Cerebellar nuclear complex (tissue), 1 donor: ENCODE measurements at places on chromosomes 16 and 17.

DNA sequence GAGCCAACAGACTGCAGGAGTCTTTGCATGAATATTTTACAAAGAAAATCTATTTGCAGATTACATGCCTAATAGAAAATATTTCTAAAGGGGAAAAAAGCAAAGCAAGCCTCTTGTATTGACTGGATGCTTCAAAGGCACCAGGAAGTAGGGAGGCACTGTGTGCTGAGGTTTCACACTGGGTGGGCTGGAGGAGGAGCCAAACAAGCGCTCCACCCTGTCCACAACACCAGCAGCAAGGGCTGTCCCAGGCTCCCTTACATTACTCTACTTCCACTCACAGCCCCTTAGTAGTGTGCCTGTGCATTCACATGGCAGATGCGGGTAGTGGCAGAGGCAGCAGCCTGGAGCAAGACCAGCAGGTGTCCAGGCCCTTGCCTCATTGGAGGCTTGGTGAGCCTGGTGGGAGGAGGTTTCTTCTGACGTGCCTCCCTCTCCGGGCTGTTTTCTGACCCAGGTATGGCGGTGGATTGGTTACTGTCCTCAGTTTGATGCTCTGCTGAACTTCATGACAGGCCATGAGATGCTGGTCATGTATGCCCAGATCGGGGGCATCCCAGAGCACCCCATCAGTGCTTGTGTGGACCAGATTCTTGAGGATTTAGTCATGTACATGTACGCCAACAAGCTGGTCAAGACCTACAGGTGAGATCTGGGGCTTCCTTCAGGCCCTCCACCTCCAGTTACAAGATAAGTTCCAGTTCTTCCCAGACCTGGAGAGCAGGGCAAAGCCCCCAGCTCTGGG, 7.0 kb upstream of the CCNF start:
- DNase-seq: no peak

- no peak for DNase-seq
Observed at GRCh38 chr16:65489531-65490023, 367.7 kb upstream of the CDH11 start.

DNA sequence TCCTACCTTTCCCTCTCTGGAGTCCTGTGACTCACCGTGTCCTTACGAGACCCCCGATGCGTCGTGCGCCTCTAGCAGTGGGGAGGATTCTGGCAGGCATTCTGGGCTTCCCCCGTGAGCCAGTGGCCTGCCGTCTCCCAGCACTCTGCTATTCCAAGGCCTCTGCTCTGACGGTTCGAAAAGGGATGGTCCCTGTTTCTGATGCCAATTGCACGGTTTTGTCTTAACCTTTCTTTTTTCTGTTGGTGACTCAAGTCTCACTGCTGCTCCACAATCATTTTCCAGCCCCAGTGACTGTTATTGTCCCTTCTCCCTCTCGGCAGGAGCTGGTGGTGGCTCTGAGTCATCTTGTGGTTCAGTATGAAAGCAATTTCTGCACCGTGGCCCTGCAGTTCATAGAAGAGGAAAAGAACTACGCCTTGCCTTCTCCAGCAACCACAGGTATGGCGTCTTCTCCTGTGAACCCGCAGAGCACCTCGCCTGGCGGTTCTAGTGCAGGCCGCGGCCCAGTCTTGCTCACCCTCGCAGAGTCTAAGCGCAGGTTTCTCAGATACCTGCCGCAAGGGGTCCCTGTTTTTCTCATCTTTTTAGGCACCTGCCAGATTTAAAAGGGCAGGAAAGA, 100.1 kb upstream of the CHMP6 start:
- no peak for DNase-seq

DNA sequence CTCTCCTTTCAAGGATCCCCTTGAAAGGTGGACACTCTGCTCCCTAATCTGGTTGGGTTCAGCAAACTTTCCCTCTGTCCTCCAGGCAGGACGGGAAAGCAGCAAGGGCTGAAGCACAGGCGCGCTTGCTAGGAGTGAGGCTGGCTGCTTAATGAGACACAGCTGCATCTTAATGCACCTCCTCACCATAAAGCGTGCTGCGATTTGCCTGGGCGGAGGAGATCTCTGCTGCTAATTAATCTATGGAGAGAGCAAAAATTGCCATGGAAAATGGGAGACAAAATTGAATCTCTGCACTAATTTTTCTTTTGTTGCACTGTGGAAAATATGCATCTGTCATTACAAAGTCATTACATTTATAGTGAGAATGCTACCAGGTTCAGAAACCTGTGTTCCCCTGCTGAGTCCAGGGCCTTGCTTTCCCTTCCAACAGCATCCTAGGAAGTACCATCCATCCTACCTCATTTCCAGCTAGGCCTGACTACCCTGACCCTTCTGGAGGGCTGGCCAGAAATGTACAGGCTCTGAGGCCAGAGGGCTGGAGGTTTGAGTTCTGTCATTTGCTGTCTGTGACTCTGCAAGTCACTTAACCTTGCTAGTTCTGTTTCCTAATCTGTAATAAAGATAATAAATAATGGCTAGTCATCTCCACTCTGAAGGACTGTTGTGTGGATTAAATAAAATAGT, 43.5 kb upstream of the BCAR1 start:
- no peak for DNase-seq

- no peak for DNase-seq
Observed at GRCh38 chr17:64778240-64779097, 116.4 kb upstream of the SMURF2 start.

- DNase-seq: no peak
Observed at GRCh38 chr17:79104898-79105600, 30.4 kb downstream of the ENGASE start.

DNA sequence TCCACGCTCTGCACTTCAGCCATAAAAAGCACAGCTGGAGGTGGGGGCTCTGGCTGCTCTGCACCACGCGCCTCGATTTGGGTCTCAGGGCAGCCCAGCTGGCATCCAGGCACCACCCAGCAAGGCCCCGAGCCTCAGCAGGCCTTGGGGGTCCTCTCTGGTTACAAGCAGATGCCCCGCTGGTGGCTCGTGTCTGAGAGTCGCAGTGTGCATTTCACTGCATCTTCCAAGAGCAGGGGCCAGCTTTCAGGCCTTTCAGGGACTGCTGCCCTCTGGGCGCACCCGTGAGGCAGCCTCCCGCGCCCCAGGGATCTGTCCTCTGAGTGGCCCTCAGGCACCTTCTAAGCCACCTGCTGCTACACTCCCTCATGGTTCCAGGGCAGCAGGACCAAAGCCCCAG, 25.5 kb downstream of the NDUFAF8 start:
- no peak for DNase-seq

- DNase-seq: no peak
Observed at GRCh38 chr16:74438492-74438979, 17.3 kb upstream of the CLEC18B start.

GRCh38 chr16:26969589-26970231, 97.0 kb upstream of the C16orf82 start:
- DNase-seq: no peak

GRCh38 chr16:23278031-23278430, 24.1 kb upstream of the SCNN1B start:
- DNase-seq: no peak

GRCh38 chr16:31083556-31083955, 5.2 kb downstream of the PRSS53 start:
- DNase-seq: no peak

- DNase-seq: no peak
Observed at GRCh38 chr17:20200016-20200795, 191.0 kb downstream of the SPECC1 start.

- no peak for DNase-seq
Observed at GRCh38 chr17:77266891-77267341, 126.1 kb downstream of the SEC14L1 start.

- no peak for DNase-seq
Observed at GRCh38 chr17:17386094-17386800, 83.1 kb downstream of the NT5M start.

GRCh38 chr16:50449800-50450199, 81.0 kb upstream of the BRD7 start:
- no peak for DNase-seq

GRCh38 chr16:48076455-48077012, 79.3 kb downstream of the ABCC12 start:
- DNase-seq: no peak

- no peak for DNase-seq
Observed at GRCh38 chr16:71792176-71792575, 16.5 kb downstream of the AP1G1 start.

- peak; percentile 5 for DNase-seq
Observed at GRCh38 chr17:64084940-64085649, 44.8 kb downstream of the ERN1 start.

DNA sequence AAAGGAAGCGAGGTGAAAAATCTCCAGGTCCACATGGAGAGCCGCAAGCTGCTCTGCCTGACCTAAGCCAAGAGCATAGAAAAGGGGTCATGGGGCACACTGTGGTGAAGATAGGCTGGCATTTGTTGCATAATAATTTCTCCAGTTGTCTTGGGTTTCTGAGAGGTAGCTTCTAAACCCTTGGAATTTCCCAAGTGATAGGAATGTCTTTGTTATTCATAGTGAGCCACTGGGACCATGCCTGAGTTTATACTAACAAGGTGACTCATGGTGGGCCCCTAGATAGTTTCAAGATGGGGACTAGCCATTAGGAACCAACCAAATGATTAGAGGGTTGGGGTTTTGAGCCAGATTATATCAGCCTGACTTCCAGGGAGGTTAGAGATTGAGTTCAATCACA, 25.6 kb downstream of the SOST start:
- no peak for DNase-seq

- DNase-seq: no peak
Observed at GRCh38 chr17:75124819-75125162, 6.8 kb downstream of the NT5C start.

DNA sequence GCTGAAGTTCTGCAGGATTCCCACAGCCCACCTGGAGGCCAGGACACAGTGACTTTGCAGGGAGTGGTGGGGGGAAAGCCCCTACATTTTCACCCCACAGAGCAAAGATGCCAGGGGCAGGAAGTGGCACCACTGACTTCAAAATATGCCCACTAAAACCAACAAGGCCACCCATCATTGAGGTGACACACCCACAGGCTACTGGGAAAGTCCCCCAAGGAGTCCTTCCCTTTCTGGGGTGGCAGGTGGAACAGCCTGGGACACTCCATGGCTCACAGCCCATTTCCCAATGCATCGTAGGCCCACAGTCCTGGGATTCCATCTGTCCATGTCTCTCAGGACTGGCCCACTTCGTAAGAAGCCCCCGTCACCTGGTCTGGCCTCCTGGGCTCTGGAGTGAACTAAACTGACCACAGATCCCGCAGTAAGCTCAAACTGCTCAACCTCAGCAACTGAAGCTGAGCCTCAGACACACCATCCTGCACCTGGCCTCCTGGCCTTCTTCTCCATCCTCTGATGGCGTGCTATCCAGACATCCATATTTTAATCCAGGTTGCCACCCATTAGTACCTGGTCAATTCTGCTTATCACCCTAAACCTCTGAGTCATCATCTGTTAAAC, 7.5 kb upstream of the CCL1 start:
- DNase-seq: no peak

- no peak for DNase-seq
Observed at GRCh38 chr17:55167024-55167725, 97.6 kb upstream of the HLF start.

DNA sequence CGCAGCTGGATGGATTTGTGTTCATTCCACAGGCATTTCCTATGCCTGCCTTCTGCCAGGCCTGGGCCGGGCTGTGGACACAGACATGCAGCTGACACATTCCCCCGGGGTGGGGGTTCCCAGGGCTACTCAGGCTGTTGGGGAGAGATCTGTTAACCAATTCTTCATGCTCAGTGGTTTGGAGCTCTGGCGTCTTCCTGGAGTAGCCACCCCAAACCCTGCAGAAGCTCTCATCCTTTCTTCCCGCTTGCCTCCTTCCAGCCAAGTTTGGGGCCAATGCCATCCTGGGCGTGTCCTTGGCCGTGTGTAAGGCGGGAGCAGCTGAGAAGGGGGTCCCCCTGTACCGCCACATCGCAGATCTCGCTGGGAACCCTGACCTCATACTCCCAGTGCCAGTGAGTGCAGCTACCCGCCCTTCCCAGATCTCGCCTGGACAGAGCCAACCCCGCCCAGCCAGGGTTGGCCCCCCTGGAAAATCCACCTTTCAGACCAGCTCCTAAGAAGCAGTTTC, 2.6 kb downstream of the ENO3 start:
- DNase-seq: no peak

GRCh38 chr16:75860326-75861053, 134.2 kb upstream of the CPHXL start:
- no peak for DNase-seq

DNA sequence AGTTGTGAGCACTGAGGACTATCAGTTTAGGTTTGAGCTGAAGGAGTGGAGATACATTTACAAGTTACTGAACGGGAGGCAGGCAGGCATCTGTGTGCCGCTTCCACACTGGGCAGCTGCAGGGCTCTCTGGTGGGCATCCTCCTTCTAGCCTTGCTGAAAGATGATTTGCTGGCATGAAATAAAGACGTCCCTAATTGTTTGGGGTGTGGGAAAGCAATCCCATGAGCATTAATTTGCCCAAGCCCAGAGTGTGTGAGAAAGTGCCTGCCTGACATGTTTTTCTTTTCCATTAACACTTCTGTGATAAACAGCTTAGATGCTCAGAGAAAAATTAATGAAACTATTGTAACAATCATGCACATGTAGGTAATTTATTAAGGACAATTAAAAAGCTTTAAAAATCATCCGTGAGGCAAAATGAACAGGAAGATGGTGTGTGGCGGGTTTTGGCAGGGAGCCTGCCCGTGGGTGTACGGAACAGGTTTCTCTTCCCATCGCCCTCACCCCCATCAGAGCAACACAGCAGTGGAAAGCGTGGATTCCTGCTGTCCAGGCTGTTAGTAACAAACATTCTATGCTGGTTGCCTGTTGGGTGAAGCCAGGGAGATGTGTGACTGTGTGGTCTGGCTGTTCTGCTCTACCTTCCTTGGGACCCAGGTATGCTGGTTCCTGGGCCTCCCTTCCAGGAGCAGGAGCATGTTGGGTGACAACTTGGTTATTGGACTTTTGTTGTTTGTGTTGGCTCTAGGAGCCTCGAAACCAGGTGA, 191.9 kb downstream of the MSI2 start:
- DNase-seq: no peak

GRCh38 chr16:85936816-85937215, 37.9 kb downstream of the IRF8 start:
- no peak for DNase-seq

- DNase-seq: no peak
Observed at GRCh38 chr17:50659179-50659578, 24.5 kb downstream of the ABCC3 start.

DNA sequence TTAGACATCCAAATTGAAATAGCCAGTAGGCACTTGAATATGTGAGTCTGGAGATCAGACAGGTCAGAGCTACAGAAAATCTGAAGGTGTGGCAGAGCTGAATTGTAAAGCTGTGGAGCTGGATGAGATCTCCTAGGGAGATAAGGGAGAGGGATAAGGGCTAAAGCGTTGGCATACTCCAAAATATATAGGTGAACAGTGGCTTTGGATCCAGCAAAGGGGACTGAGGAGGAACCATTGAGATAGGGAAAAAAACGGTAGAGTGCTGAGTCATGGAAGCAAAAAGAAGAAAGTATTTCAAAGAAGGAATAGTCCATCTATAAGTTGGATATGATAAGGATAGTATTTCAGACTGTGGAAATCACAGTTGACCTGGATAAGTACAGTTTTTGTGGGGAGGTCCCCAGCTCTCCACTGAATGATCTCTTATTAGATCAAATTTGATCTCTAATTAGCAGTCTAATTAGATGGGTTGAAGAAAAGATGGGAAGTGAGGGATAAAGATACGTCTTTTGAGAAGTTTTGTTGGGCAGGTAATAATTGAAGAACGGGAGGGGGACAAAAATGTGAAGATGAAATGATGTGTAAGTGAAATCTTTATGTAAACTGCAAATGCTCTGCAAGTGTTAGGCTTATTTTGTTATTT, 587 bp upstream of the DBF4B start:
- DNase-seq: no peak

GRCh38 chr16:84933774-84934631, 77.3 kb downstream of the ZDHHC7 start:
- DNase-seq: no peak

- DNase-seq: no peak
Observed at GRCh38 chr17:59165933-59166342, 10.4 kb downstream of the PRR11 start.
